ENCODE measurements at places on chromosomes 13 and 19. TPM values are rescaled to one million over a fixed set of nuclear protein-coding genes. Genes with fewer than 3 reads are reported as not detected.

FGF22 gene
- 1.9 TPM for total RNA-seq

CACNA1A gene
- 0.30 TPM for total RNA-seq

PEAK3 gene
- 0.11 TPM for total RNA-seq

SIGLEC7 gene
- 0.25 TPM for total RNA-seq

SIGLEC12 gene
- not detected for total RNA-seq

KLHL26 gene
- 14.8 TPM for total RNA-seq

ELAVL3 gene
- total RNA-seq = not detected

OVOL3 gene
- not detected for total RNA-seq

PGLYRP1 gene
- not detected for total RNA-seq

DNA sequence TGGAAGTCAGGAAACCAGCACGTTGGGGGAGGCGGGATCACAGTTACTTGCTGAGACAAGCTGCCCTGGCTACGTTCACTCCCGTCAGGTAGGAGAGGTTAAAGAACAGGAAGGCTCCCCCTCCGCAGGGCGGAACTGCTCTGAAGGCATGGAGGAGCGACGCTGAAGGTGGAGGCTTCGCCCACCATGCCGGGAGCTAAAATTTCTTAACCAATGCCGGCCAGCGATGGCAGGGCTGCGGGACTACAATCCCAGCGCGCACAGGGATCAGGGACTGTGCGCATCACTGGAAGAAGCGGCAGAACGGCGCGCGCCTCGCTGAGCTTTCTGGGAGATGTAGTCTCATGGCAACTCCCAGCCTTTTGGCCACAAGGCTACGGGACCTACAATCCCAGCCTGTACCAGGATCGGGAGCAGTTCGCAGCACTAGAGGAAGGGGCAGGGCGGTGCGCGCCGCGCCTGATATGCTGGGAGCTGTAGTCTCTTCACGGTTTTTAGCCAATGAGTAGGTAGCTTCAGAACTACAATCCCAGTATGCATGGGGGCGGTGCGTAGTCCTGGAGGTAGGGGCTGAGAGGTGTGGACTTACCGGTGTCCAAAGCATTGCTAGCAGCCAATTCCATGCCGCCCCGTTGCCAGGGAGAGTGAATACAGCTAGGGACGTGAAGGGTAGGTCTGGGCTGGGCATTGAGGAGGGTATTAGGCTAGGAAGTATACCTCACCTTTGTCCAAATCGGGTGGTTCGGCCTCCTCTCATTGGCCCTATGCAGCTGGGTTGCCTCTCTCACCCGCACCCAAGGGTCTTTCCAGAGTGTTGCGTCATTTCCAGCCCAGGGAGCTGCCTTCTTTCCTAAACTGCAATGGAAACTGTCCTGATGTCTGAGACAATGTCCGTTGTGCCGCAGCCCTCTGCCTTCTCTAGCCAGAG is 12.8 kb upstream of the ZNF682 start:
- peak; percentile 43 for DNase-seq

- no peak for DNase-seq
These were observed 16.6 kb downstream of the CHST8 start for GRCh38 chr19:33638167-33639034.

DNA sequence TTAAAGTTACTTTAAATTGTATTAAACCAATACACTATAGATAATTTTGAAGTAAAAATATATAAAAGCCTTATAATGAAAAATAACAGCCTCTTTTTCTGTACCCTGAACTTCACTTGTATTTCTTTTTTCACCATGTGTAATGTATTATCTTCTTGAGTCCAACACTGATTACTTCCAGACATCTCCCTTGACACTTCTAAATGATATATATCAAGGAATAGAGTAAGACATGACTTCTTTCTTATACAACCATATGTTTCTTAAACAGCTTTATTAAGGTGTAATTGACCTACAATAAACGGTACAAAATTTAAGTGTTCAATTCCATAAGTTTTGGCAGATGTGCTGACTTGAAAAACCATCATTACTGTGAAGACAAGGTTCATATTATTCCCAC is 531.9 kb downstream of the OLFM4 start:
- no peak for DNase-seq

DNA sequence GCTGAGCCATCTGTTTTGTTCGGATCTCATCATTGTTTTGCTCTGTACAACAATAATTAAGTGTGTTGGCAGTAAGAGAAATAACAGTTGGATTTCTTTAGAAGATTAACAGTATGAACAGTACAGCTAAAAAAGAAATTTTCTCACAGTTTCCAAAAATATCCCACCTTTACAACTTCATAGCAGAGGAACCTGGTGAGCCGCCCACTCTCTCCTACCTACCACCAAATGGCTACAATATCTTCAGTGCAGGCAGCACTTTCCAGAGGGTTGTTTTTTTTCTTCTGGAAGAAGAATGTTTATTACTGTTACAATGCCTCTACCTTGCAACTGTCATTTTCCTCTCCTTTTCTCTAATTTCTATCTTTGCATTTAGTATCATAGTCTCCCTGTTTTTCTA is 1577.5 kb upstream of the PRR20A start:
- no peak for DNase-seq

- DNase-seq = no peak
These were observed 3.4 kb downstream of the GGN start for GRCh38 chr19:38384209-38385027.

DNA sequence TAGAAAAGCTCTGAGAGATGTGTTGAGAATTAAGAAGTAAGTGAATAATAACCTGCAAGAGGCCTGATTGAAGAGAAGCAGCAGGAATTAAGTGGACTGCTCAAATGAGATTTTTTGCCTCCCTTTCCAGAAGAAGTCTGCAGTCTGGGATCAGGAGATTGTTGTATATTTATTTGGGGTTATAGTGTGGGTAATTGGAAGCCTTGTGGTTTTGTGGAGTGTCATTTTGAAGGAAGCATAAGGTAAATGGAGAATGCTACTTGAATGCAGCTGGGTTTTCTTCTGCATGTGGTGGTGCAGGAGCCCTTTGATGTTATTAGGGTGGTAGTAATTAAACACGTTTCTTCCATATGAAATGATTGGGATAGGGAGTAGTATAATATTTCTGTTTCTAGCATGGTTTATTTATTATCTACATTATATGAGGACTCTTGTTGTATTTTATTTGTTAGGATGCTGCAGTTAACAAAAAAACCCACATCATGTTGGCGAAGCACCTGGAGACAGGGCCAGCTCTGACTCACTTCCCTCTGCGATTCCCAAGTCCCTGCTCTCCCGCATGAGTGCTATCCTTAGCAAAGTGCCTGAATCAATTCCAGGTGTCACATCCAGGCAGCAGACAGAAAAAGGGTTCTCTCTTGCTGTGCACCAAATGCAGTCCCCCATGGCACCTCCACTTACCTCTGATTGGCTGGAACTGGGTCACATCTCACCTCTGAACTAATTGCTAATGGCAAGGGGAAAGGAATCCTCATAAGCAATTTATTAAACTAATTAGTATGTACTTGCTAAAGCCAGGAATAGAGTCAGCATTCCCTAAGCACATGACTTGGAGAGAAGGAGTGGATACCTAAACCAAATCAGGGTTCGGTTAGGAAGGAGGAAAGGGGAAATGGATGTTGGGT is 54.8 kb downstream of the DGKH start:
- no peak for DNase-seq

GRCh38 chr13:98254513-98254912 is 77.4 kb upstream of the RNF113B start:
- no peak for DNase-seq

- DNase-seq = no peak
These were observed 53.8 kb downstream of the MLLT1 start for GRCh38 chr19:6226012-6226411.
